Activated CD4-positive, CD25-positive, alpha-beta regulatory T cell treated with anti-CD3 and anti-CD28 coated beads, Interleukin-2, amount 50 U/mL, for 72 hours (primary cell): ENCODE measurements at places on chromosomes 3 and 15.

DNA sequence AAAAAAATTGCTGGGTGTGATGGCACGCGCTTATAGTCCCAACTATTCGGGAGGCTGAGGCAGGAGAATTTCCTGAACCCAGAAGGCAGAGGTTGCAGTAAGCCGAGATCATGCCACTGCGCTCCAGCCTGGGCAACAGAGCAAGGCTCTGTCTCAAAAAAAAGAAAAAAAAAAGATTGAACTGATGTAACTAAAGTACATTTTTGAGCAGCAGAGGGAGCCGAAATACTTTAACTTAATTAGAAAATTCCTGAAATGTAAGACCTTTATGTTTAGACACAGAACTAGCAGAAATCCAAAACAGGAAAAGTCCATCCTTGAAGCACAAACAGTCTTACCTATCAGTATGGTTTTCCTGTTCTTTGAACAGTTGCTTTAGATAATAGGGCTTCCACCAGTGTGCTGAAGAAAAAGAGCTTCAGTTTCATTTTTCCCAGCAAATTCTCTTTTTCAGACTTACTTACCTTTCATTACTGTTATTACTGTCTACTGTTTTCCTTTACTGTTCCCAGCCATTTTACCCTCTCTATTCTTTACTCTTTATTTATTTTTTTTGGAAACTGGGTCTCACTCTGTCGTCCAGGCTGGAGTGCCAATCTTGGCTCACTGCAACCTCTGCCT, 33.4 kb upstream of the ZNF609 start:
- DNase-seq, result no peak

DNA sequence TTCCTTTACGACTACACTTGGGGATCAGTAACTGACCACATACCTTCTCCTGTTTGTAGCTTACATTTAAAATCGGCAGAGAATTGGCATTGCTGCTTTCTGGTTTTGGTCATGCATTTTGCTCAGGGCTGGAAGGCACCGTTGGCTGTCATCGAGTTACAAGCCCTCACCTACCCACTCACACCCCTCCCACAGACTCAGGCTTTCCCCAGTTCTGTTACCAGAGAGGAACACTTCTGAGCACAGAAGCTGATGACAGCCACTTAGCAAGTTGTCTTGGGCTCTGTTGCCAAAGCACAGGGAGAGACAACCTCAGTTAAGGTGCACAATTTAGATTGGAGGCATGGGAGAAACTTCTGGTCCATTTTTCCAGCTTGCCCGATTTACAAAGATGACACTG, 204.8 kb upstream of the TOPAZ1 start:
- DNase-seq, result no peak

- DNase-seq, result no peak
These were observed 14.9 kb downstream of the SATB1 start for GRCh38 chr3:18410205-18410604.

GRCh38 chr3:118544458-118544857, 490.2 kb downstream of the IGSF11 start:
- DNase-seq, result no peak

GRCh38 chr3:9912294-9912935, 4.5 kb upstream of the IL17RC start:
- no peak for DNase-seq

- DNase-seq, result no peak
These were observed 586.1 kb upstream of the DPPA4 start for GRCh38 chr3:109923431-109923830.

DNA sequence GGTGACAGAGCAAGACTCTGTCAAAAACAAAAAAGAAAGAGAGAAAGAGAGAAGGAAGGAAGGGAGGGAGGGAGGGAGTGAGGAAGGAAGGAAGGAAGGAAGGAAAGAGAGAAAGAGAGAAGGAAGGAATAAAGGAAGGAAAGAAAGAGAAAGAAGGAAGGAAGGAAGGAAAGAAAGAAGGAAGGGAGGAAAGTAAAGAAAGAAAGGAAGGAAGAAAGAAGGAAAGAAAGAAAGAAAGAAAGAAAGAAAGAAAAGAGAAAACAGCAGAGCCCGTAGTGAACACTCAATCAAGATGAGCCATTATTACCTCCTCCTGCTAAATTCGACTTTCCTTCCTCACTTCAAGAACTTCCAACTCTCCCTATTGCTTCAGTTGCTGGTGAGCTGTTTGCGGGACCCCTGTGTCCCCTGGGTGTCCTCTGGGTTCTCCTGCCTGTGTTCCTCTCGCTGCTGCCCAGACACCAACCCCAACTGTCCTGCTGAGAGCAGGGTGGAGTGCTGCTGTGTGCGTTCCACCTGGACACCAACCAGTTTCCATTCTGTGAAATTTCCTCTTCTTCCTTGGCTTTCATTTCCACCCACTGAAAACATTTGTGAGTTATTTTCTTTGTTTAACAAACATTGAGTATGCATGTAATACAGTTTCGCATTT, 266.4 kb downstream of the FAM43A start:
- DNase-seq, result no peak

DNA sequence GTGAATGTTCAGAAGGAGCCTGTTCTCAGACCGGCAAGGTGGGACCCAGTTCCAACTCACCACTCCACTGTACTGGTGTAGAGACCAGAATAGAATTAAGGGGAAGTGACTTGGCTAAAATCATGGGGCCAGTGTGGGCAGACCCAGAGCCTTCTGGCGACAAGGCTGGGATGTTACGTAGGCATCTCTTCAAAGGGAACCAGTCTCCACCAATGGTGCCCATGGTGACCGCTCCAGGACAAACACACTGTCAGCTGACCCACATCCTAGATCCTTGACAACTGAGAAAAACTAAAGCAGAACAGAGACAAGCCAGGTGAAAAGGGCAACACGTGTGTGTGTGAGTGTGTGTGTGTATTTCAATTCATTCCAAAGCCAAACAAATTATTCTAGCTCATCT, 321.7 kb upstream of the FRG2C start:
- DNase-seq, result no peak

DNA sequence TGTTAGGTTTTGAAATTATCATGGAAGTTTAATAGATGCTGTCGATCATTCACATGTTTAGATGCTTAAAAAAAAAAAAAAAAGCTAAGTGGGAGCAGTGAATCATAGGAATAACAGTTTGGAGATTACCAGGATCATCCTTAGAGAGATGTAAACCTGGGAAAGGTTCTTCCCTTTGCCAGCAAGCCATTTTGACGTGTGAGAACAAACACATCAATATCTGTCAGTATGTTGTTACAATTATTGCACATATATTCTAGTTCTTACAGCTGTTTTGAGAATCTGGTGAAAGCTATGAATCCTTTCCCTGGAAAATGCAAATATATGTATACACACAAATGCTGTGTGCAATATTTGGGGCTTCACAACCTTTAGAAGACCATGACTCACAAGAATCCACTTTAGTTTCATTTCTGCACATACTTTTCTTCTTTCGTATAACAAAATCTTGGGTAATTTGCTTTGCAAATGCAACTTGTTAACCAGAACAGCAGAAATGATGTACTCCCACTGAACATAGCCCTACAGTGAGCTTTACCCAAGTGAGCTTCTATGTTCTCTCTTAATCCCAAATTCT, 12.0 kb downstream of the NFKBIZ start:
- DNase-seq, result no peak

DNA sequence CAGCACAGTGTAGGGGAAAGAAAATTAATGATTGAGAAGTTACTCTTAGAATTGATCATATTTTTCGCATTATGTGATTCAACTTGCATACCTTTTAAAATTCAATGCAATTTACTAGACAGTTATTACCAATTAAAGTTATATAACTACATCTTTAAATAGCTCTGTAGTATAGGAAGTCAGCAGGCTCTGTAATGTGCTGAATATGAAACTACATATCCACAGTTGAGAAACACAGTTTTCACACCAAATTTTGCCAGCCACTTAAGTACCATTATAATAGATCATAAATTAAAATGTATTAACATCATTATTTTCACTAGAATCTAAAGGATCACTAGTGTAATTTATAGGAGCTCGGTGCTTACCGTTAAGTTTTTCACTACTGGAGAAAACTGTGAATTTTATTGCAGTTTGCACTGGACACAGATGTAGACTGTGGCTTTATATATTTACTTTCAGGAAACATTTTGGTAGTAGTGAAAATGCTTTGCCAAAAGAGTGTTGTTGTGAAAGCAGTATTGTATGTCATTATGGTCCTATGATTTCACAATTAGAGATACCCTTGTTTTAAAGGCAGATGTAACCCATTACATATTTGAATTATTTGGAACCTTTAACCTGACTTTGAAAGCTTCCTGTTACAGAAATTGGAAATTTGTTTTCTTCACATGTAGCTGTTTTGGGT, 113.6 kb downstream of the PLCL2 start:
- DNase-seq, result no peak

DNA sequence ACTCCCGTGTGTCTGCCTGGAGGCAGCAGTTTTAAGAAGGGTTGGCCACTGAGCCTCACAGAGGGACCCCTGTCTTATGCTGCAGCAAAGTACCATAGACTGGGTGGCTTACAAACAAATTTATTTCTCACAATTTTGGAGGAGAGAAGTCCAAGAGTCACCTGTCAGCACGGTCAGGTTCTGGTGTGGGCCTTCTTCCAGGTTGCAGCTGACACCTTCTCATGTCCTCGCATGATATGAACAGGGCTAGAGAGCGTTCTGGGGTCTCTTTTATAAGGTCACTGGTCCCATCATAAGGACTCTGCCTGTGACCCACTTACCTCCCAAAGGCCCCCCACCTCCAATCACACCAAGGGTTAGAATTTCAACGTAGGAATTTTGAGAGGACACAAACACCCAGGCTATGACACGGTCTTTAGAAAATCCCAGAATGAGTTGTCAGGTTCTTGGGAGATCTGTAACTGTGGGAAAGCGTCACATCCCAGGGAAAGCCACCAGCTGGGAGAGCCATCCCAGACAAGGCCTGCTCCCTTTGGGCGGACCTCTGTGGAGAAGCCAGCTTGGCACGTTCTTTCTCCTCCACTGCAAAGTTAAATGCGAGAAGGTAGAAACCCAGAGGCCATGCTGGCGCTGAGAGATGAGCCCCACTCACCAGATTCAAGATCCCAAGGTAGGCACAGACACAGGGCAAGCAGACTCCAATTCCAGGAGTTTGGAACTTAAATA, at the start of gene FBXW12:
TSS of gene FBXW12 (plus strand) at position 569 of the 726 bp plus-strand sequence. CDS start 549 bp downstream, outside the sequence.
- no peak for DNase-seq
